ENCODE measurements at places on chromosomes 6 and 20.

DNA sequence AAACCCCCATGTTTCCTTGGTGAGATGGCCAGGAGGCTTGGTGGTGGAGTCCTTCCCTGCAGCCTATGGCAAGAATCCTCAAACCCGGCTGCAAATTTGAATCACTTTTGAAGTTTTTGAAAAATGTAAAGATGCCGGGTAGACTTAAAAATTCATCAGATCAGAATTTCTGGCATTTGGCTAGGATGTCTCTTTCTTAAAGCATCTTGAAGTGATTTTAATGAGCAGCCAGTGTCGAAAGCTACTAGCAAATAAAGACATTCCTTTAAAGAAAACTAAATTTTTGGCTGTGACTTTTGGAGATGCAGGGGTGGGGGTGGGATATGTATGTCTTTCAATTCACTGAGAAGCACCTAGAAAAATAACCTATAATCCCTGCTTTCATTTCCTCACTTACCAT lies 25.6 kb upstream of the NOX3 start:
- DNase-seq = no peak

- no peak for DNase-seq
Measured at GRCh38 chr6:77337392-77337791, 125.9 kb downstream of the HTR1B start.

GRCh38 chr6:122484760-122485159 lies 13.2 kb upstream of the SERINC1 start:
- peak; percentile 27 for DNase-seq

- no peak for DNase-seq
Measured at GRCh38 chr20:54026295-54027064, 43.9 kb downstream of the BCAS1 start.

- DNase-seq = no peak
Measured at GRCh38 chr6:143958839-143959399, 49.1 kb downstream of the PLAGL1 start.

DNA sequence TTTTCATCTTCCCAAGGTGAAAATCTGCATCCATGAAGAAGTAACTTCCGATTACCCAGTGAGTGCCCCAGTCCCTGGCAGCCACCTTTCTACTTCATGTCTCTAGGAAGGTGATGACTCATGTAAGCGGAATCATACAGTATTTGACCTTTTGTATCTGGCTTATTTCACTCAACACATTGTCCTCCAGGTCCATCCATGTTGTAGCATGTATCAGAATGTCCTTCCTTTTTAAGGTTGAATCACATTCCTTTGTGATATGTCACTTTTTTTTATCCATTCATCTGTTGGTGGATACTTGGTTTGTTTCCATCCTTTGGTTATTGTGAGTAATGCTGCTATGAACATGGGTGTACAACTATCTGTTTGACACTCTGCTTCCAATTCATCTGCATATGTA lies 176.3 kb upstream of the CDYL start:
- DNase-seq = no peak

DNA sequence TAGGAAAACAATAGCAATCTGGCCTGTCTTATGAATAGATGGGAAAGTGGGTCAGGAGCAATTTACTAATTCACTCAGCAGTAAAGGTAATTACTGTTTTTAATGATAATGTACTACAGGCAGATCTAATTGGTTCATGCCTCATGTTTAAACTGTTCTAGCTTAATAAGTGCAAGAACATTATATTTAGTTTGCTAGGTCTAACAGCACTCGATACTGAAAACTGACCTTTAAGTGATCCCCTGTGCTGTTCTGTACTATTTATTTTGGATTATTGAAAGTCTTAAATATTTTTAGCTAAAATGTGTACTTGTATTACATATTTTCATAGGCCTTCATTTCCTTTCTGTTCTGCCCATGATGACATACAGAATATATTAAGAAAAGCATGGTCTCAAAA lies 998.0 kb upstream of the GJE1 start:
- DNase-seq = no peak

GRCh38 chr6:39189915-39190544 lies 39.2 kb downstream of the KCNK5 start:
- DNase-seq = peak; percentile 55

DNA sequence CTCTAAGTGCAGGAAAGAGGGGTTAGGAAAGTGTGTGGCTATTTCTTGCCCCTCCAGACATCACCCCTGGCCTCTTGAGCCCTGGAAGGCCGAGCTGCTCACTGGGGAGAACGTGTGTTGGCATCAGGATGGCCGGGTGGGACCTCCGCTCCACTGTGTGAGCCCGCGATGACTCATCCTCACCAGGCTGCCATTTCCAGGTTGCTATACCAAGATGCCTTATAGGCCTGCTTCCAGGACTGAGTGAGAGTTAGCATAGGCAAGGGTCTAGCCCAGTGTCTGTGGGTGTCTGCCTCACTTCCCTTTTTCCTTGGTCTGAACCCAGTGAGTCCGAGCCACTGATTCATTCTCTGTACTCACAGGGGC lies 105.0 kb downstream of the MRPL14 start:
- no peak for DNase-seq

GRCh38 chr6:31355583-31355948 lies 1.4 kb downstream of the HLA-B start:
- DNase-seq = no peak

- peak; percentile 29 for DNase-seq
Measured at GRCh38 chr6:105755885-105756284, 330.3 kb upstream of the PRDM1 start.

DNA sequence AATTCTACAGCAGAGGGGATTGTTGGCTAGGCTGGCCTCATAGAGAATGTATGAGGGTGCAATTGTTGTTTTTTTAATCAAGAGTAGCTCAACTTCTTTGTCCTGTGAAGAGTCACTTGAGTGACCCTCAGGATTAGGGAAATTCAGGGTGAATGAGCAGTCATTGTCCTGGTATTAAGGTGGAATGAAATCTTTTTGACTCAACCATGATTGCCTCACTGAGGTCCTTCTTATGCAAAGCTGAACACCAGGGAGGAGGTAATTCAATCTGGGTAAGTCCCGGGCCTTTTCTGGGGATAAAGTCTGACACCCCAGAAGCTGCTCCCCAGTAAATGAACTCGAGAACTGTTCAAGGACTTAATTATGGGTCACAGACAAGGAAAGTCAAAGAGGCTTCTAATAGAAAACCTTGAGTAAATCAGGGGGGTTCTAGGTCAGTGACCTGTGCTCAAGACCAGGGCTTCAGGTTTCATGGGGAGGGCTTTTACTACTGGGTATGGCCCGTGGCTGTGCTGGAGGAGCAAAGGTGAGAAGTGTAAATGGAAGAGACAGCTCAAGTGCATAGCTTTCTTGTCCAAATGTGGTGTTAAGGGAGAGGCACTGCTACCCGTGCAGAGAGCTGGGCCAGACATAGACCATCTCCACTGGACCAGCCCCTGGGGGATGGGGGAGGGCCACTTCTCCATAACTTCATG lies 25.3 kb upstream of the ZBTB24 start:
- no peak for DNase-seq

GRCh38 chr6:168937054-168937453 lies 316.6 kb downstream of the THBS2 start:
- no peak for DNase-seq

DNA sequence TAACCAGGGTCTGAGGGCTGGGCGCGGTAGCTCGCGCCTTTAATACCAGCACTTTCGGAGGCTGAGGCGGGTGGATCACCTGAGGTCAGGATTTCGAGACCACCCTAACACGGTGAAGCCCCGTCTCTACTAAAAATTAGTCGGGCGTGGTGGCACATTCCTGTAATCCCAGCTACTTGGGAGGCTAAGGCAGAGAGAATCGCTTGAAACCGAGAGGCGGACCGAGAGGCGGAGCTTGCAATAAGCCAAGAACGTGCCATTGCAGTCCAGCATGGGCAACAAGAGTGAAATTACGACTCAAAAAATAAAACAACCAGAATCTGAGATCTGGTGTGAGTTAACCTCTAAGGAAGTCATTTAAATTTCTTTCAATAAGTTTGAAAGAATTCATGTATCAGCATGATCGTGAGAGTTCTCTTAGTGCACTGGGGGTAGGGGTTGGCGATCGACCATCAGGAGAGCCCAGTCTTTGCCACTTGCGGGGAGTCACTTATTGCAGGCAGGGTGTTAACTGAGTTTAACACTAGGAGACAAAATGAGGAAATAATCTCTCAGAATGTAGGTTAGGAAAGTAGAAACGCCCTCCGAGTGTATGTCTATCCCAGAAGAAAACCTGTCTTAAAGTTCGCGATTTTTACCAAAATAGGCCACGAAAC lies 206.5 kb upstream of the ZNF184 start:
- no peak for DNase-seq

DNA sequence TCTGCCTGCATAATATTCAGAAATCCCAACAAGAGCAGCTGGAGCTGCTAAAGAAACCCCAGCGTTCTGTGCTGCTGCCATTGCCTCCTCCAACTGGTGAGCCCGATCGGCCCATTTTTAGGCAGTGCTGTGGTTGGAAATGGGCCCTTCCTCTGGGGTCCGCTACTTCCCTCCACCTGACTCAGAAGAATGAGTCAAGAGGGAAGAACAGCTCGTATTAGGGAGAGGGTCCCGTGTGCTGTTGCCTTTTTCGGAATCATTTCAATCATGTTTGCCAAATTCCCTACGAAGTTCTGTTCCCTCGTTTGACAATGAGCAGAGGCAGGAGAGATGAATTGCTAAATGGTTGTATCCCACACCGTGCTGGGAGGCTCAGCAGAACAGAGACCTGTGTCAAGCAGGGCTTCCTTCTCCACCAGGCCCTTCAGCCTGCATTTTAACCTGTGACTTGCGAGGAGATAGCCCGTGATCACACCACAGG lies 38.4 kb downstream of the THBS2 start:
- DNase-seq = no peak

DNA sequence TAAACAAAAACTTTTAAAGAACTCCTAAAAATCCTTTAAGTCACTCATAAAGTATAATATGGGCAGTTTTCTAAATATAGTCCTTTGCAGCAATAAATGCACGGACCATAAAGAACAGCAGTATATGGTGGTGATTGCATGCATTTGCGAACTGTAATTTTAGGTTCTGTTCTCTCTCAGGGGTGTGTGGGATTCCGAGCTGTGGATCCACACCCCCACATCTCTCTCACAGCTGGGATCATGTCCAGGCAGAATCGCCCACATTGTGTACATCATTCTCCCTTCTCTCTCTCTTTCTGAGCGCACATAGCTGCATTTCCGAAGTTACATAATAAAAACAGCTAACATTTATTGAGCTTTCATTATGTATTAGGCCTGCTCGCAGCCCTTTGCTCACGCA lies 28.6 kb downstream of the SLC52A3 start:
- DNase-seq = no peak

DNA sequence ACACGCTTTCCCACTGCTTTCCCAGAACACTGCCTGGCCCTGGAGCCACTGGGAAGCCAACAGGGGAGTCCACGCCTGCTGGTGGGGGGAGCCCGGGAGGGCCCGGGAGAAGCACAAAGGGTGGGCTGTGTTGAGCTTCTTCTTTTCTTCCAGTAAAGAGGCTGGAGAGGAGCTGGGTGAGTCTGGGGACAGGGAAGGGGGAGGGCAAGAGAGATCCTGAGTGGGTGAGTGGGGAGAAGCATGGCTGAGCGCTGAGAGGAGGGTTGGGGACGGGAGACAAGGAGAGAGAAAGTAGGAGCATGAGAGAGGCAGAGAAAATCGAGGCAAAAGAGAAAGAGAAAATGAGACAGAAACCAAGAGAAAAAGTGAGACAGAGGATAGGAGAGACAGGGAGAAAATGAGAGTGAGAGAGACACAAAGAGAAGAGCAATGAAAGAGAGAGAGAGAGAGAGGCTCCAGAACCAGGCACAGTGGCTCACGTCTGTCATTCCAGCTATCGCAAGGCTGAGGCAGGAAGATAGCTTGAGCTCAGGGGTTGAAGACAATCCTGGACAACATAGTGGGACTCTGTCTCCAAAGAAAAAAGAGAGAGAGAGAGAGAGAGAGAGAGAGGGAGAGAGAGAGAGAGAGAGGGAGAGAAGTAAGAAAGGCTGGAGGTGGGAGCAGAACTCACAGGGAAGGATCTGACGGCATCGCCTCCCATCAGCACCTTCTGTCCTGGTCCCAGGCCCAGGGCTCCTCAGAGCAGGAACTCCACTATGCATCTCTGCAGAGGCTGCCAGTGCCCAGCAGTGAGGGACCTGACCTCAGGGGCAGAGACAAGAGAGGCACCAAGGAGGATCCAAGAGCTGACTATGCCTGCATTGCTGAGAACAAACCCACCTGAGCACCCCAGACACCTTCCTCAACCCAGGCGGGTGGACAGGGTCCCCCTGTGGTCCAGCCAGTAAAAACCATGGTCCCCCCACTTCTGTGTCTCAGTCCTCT lies 2.0 kb downstream of the LST1 start:
- DNase-seq = peak; percentile 49

DNA sequence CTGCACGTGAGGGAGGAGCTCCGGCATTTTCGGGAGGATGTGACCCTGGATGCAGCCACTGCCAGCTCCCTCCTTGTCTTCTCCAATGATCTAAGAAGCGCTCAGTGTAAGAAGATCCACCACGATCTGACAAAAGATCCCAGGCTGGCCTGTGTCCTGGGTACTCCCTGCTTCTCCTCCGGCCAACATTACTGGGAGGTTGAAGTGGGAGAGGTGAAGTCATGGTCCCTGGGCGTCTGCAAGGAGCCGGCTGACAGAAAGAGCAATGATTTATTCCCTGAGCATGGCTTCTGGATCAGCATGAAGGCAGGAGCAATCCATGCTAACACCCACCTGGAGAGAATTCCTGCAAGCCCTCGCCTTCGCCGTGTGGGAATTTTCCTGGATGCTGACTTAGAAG lies 2.8 kb downstream of the RFPL4B start:
- DNase-seq = no peak

DNA sequence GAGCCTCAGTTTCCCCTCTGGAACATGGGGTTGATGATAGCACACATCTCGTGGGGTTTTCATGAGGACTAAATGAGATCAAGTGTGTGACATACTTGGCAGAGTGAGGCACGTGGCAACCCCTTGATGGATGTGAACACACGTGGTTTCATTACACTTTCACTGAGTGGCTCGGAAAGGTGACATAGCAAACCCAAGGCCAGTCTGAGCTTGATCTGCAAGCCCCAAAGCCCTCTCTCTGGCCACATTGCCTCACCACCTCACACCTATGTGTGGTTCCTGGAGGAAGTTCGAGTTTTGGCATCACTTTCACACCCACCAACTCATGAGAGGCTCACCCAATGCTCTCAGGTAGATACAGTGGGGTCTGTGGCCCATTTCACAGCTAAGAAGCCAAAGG lies 60.0 kb downstream of the CPNE5 start:
- DNase-seq = peak; percentile 42

DNA sequence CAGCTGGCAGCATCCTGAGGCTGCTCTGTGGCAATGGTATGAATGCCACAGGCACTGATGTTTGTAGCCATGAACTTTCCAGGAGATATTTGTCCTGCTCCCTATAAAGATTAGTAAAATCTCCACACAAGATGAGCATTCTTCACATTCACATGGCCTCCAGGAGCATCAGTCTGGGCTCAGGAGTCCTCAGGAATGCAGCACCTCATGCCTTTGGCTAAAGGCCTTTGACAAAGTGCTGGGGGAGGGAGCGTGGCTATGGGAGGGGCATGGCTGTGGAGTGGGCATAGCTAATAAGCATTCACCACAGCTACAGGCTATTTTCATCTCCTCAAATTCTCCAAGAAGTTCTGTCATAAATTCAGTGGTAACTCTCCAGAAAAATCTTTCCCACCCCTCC lies 90.5 kb upstream of the LY86 start:
- no peak for DNase-seq

Measured in GM12865 (cell line).